ENCODE measurements at places on chromosomes 5 and 9. TPM values are rescaled to one million over a fixed set of nuclear protein-coding genes. Genes with fewer than 3 reads are reported as not detected.

PGM5 gene
- 46.3 TPM for polyA plus RNA-seq

STARD4 gene
- 21.7 TPM for polyA plus RNA-seq

SURF6 gene
- 29.4 TPM for polyA plus RNA-seq

SPINK13 gene
- polyA plus RNA-seq = 0.23 TPM

IL33 gene
- polyA plus RNA-seq = 8.8 TPM

MELK gene
- polyA plus RNA-seq = 20.2 TPM

NMUR2 gene
- polyA plus RNA-seq = not detected

OR2V2 gene
- not detected for polyA plus RNA-seq

ESM1 gene
- 8.4 TPM for polyA plus RNA-seq

OXCT1 gene
- 67.2 TPM for polyA plus RNA-seq

SPATA9 gene
- 2.1 TPM for polyA plus RNA-seq

ADRB2 gene
- 0.35 TPM for polyA plus RNA-seq

All from left renal cortex interstitium (tissue), 4 donors.